Fibroblast of upper back skin (primary cell): ENCODE measurements at places on chromosomes 5 and 9.

- DNase-seq = peak; percentile 54
Measured at GRCh38 chr5:171272996-171273970, 35.8 kb upstream of the TLX3 start.

GRCh38 chr9:16601991-16602390 is 268.5 kb downstream of the BNC2 start:
- DNase-seq = no peak

DNA sequence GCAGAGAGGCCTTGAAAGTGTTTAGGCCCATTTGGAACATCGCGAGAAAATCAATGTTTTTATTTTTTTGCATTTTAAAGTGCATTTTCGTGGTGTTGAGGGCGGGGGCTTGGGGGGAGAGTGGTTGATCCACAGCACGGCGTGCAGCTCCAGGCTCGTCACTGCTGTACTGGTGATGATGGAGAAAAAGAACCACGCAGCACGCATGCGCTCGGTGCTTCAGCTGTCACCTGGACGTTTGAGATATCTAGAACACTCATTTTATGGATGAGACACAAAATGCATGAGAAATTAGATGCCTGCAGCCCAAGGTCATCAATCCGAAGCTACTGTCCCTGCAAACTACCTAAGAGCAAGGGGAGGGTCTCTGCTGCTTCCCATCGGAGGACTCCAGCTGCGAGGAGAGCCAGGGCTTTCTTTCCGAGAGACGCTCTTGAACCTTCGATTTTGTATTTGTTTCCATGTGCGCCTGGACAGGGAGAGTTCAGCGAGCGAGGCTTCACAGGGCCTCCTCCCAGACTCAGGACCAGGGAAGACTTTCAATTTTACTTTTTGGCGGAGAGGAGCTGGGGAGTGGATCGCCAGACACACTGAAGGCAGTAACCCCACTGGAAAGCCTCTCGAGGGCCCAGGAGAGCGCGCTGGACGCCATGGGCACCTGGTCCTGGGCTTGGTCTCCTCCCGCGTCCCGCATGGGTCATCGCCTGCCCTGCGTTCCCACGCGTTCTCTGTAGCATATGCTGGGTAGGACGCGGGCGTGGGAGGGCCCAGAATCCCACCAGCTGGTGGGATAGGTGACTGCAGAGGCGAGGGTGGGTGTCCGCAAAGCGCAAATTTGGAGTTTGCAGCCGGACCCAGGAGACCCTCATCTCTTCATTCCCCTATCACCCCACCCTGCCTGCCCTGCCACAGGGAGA is 2.5 kb downstream of the DMRT2 start:
- DNase-seq = no peak

GRCh38 chr5:89397096-89397495 is 514.1 kb upstream of the MEF2C start:
- DNase-seq = peak; percentile 4

GRCh38 chr5:89595056-89595455 is 712.1 kb upstream of the MEF2C start:
- peak; percentile 94 for DNase-seq

DNA sequence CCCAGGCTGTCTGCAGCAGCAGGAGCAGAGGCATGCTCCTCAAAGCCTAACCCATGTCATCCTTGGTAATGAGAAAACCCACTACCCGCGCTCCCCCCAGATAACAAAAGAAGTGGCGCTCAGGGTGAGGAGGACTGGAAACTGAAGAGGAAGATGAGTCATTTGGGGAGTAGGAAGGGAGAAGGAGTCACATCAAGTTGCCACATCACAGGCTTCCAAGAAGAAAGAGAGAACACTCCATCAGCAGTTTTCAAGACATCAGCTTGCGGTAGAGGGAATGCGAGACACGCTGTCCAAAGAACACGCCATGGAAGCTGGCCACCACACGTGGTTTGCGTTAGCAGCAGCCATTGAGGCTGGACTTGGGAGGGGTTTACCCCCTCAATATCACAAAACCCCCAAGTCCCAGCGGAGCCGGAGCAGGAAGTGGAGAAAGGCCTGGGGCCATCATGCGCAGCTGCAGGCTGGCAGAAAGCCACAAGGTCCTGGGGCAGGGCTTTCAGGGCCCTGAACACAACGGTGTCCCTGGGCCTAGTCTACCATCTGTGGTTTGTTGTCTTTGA is 41.5 kb downstream of the SH3PXD2B start:
- peak; percentile 100 for DNase-seq

GRCh38 chr9:113774963-113775362 is 101.1 kb upstream of the ZNF618 start:
- DNase-seq = no peak

GRCh38 chr5:10702040-10702629 is 58.9 kb downstream of the DAP start:
- peak; percentile 80 for DNase-seq

- peak; percentile 22 for DNase-seq
Measured at GRCh38 chr9:132690696-132691095, 20.4 kb downstream of the GTF3C4 start.

GRCh38 chr5:174482607-174483024 is 241.8 kb upstream of the MSX2 start:
- no peak for DNase-seq
